ENCODE measurements at places on chromosomes 5 and 9.

- DNase-seq, result no peak
These were observed 29.7 kb downstream of the MEGF10 start for GRCh38 chr5:127320032-127320965.

GRCh38 chr9:114097613-114098020, 1.5 kb downstream of the KIF12 start:
- no peak for DNase-seq

DNA sequence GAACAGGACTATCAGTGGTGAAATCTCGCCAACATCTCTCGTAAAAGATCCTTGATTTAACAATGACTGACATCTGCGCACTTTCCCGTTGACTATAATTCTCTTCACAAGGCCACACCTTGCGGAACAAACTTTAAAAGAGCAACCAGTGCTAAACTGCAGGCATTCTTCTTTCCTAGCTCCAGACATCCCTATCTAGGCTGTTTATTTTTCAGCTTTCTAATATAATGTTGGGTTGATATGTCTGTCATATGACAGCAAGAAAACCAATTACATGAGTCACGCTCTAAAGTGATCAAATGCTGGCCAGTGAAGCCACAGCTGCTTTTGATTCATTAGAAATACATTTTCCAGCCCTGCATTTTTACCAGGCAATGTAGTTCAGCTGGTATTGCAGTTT, 162.5 kb downstream of the ELAVL2 start:
- no peak for DNase-seq

- DNase-seq, result no peak
These were observed 62.3 kb downstream of the THBS4 start for GRCh38 chr5:80097451-80097850.

GRCh38 chr5:103336941-103337340, 78.4 kb downstream of the MACIR start:
- no peak for DNase-seq

DNA sequence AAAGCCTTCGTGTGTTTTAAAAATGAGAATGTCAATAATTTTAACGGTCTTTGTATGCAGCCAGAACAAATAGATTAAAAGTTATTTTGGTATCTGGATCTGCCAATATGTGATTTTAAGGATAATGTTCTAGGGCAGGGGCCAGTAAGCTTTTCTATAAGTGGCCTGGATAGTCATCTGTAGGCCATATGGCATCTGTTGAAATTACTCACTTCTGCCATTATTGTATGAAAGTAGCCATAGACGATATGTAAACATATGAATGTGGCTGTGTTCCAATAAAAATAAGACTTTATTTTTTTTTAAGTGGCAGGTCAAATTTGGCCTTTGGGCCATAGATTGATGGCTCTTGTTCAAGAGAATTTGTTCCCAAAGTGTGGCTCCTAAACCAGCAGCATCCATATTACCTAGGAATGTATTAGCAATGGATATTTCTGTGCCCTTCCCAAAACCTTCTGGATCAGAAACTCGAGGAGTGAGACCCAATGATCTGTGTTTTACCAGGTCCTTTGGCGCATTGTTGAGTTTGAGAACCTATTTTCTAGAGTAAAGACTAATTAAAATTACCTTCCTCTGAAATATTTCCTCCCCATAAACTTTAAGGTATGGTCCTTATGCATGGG, 55.9 kb downstream of the C6 start:
- DNase-seq, result no peak

DNA sequence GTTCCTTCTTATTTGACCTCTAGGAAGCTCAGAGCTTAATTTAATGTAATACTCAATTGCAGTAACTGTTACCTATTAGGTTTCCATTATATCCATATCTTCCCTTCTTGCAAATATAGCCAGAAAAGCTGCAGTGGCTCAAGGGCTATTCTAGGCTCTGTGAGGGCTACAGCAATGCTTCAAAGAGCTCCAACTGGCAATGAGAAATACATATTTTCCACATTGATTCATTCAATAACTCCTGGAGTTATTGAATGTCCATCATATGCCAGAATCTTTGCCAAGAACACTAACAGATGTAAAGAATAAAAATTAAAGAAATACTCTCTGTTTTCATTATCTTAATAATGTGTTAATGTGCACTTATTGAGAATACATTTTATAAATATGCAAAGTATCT, 396.9 kb upstream of the PAPPA start:
- no peak for DNase-seq

- no peak for DNase-seq
These were observed 11.4 kb upstream of the DAB2IP start for GRCh38 chr9:121640076-121640475.

DNA sequence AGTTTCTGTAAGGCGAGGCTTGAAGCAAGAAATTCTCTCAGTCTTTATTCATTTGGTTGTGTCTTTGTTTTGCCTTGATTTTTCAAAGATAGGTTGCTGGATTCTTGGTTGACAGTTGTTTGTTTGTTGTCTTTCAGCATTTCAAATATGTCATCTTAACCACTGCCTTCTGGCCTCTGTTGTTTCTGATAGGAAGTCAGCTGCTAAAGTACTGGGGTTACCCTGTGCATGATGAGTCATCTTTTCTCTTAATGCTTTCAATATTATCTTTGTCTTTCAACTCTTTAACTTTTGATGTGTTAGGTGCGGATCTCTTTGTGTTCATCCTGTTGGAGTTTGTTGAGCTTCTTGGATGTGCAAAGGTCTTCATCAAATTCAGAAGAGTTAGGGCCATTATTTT, 1571.3 kb downstream of the MAT2B start:
- no peak for DNase-seq

- no peak for DNase-seq
These were observed 1.6 kb downstream of the ZNF462 start for GRCh38 chr9:106864373-106865143.

- DNase-seq, result no peak
These were observed 17.0 kb downstream of the BICD2 start for GRCh38 chr9:92747459-92748232.

GRCh38 chr5:4983701-4984100, 156.4 kb upstream of the ADAMTS16 start:
- DNase-seq, result no peak

DNA sequence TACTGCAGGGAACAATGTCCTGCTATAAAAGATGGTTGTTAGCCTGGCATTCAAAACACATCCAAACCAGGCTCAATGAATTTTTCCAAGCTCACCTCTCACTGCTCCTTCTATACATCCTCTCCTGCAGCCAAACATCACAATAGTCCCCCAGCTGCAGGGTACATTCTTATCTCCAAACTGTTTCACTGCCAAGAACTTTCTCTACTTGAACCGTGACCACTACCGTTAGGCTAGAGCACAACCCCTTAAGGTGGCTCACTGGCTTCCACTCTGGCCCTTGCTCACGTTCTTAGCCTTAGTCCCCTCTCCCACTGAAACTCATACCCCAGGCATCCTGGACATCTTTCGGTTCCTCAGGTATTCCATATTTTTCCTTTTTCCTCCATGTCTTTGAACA, 29.0 kb upstream of the ANXA6 start:
- no peak for DNase-seq

- no peak for DNase-seq
These were observed 17.4 kb downstream of the PPP6C start for GRCh38 chr9:125172031-125172755.

GRCh38 chr5:17150531-17150930, 66.9 kb upstream of the BASP1 start:
- DNase-seq, result no peak

DNA sequence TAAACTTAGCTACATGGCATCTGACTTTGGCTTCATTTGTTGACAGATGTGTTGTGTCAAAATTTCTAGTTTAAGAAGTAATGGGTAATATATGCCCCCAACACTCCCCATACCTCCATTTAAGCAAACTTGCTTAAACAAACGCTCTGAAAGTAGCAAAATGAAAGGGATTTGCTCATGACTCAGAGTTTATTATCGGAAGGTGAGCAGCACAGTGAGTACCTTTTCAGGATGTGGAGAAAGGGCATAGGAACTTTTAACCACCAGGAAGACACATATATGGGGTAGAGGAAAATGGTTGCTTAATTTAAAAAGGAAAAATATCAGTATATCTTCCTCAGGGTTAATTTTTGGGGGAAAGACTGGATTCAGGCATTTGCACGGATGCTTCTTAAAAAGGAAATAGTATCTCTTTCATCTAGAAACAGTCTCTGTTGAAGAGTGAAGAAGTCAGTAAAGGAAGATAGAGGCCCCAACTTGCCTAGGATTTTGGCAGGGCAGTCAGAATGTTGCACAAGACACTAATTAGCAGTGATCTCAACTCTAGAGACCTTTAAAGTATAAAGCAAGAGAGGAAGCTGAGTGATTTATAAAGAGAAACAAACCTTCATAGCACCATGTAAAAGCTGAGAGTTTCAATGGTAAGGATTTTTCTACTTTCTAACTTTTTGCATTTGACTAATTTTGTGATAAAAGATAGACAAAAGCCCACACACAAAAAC, 155.1 kb downstream of the TRIO start:
- DNase-seq, result no peak

DNA sequence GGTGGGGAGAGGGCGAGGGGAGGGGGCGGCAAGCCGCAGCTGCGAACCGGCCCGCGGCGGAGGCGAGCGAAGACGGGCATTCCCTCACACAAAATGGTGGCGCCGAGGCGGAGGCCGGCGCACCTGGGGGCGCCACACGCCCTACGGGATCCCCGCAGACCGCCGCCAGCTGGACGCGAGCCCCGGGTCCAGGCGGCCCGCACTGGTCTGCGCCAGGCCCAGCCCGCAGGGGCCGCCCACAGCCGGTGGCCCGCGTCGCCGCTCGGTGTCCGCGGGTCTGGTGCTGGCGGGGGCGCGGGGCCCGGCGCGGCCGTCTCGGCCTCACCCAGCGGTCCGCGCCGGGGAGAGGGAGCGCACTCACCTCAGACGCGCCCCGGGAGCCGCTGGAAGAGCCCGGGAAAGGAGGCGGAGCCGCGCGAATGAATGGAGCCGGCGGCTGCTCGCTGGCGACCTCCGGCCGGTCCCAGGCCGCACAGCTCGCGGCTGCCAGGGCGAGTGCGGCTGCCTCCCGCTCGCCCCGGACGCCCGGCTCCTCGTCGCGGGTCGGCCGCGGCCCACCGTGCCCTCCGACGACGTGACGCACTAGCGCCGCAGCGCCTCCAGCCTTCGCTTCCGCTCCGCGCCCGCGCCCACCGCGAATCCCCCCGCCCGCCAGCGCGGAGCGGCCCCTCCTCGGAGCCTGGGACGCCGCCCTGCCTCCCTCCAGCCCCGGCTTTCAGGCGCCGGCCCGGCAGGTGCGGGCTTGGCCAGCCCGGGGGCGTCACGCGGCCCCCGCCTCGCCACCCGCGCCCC, at the start of gene FAM169A:
Gene FAM169A (minus strand): TSS at position 584 of the 792 bp plus-strand sequence. CDS start 24,711 bp downstream, outside the sequence.
- DNase-seq, result peak; percentile 43

DNA sequence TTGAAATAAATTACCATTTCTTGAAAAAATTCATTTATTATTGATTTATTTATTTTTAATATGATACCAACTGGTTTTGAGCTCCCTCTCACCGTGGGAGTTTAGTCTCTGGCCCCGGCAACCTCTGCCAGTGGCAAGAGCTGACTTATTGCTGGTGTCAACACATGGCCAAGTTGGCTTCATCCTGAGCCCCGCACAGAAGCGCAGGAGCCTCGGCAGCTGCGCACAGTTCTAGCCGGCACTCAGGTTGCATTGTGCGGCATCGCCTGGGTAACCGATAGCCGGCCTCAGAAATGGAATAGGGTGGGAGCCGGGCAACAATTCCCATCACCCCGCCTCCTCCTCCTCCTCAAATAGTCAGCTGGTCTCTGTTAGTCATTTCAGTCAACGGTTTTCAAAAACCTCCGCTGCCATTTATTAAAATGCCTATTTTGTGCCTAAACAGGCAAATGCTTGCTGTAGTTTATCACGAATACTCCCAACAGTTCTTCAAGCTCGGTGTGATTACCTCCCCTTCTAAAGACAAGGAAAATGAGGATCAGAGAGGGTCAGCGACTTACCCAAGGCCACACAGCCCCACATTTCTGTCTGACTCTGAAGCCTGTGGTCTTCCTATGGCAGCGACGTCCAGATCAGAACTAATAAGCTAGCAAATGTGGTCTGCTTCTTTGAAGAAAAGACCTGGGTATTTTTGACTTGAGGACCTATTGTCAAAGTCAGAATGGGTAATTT, 15.7 kb upstream of the MSX2 start:
- DNase-seq, result no peak

GRCh38 chr9:134658378-134658955, 16.9 kb downstream of the COL5A1 start:
- DNase-seq, result no peak

- DNase-seq, result no peak
These were observed 317.5 kb downstream of the PIK3R1 start for GRCh38 chr5:68533051-68533450.

- no peak for DNase-seq
These were observed 57.8 kb upstream of the AKNA start for GRCh38 chr9:114445616-114446015.

GRCh38 chr5:122267185-122267584, 44.9 kb upstream of the SNCAIP start:
- no peak for DNase-seq

GRCh38 chr5:176170084-176170483, 68.1 kb upstream of the SIMC1 start:
- no peak for DNase-seq

- DNase-seq, result no peak
These were observed 2051.3 kb upstream of the CDH9 start for GRCh38 chr5:29089591-29090130.
